ENCODE measurements at places on chromosomes 6 and 20.
A peak's percentile ranks its signal among the peaks of the same experiment; 100 is the strongest.

- no peak for DNase-seq
Observed at GRCh38 chr6:148572676-148573335, 174.0 kb upstream of the UST start.

DNA sequence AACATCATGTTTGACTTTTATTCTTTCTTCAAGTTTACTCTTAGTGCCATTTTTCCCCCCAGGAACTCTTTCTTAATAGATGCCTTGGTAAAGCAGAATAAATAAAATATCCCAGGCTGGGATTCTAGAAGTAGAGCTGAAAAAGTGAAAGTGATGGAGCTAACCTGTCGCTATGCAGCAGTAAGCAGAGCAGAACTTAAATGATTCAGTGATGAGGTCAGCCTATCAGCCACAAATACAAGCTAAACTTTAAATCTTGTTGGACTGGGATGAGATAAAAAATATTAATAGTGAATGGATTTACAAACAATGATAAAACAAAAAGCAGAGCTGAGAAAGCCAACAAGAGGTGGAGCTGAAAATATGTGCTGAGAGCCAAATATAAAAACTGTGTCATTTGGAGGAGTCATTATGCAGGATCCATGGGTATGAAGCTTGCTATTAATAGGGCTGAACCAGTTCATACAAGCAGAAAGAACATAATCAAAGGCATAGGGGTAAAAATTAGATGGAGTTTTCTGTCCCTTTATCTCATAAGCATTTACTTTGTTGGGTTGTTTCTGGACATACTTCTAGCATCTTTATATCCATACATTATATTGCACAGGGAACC, 877.8 kb downstream of the EPHA7 start:
- DNase-seq = no peak

GRCh38 chr6:99590728-99591672, 15.6 kb upstream of the PRDM13 start:
- DNase-seq = no peak

DNA sequence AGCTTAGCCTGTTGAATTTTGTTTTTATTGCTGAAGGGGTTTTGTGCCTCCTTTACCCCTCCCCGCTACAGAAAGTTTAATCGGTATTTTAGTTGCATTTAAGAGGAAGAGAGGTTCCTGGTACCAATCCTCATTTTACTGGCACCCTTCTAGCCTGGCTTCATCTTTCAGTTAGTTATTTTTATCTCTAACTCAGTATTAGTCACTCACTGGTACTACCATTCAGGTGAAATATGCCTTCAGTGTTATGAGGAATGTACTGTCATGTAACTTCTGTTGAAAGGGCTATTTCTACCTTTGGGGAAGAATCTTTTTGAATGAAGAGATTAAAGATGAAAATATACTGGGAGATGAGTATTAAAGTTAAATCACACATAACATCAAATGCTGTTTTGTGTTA, 211.8 kb downstream of the CDKAL1 start:
- peak; percentile 24 for DNase-seq

DNA sequence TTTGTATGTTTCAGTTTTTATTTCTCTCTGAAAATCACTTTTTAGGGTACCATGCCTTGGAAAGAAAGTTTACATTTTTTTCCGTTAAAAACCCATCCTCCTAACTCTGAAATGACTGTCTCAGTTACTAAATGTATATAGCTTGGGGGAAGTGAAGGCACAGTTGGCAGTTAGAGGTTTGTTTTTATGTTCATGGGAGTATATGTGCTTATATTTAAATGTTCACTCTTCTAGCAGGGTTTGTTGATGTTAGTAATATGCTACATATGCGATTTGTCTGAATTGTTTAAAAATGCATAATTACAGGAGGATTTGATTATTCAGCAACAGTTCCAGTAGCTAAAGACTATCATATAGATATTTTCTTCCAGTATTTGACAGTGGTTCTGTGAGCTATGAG, 31.1 kb downstream of the CDKAL1 start:
- no peak for DNase-seq

DNA sequence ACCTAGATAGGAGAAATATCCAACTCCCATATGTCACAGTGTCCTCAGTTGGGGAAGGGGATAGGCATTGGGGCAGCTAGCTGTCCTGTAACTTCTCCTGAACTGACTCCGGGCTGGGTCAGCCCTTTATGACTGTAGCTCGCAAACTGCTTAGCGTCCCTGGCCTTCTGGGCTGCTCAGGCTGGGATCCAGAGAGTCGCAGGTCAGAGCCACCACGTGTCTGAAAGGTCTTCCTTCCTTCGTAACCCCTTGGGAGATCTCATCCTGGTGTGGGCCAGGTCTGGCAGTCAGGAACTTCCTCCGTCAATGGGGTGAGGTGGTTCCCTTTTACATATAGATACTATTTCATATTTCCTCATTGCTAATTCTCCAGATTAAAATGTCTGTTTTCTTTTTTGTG, 28.8 kb upstream of the HINT3 start:
- DNase-seq = no peak

DNA sequence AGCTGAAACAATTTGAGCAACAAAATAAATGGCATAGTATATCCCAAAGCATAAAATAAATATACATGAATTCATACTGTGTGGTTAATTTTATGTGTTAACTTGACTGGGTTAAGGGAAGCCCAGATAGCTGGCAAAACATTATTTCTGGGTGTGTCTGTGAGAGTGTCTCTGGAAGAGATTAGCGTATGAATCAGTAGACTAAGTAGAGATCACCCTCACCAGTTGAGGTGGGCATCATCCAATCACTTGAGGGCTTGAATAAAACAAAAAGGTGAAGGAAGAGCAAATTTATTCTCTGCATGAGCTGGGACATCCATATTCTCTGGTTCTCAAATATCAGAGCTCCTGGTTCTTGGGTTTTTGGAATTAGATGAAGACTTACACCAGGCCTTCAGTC, 17.9 kb downstream of the SLC22A16 start:
- no peak for DNase-seq

DNA sequence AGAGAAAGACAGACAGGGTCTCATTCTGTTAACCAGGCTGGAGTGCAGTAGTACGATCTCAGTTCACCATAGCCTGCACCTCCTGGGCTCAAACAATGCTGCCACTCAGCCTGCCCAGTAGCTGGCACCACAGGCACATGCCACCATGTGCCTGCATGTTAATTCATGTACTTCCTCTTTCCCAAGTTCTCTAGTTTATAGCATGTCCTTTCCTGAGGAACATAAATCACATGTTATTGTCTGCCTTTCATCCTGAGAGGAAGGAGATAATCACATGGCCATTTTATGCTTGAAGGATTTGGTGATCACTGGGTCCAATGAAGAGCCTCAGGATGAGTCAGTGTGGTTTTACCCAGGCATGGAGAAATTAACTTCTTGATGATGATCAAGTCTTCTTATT, 47.9 kb downstream of the COL11A2 start:
- DNase-seq = peak; percentile 58

GRCh38 chr6:6915219-6915618, 192.5 kb upstream of the RREB1 start:
- peak; percentile 22 for DNase-seq

GRCh38 chr6:38794682-38795081, 79.6 kb downstream of the DNAH8 start:
- DNase-seq = no peak

DNA sequence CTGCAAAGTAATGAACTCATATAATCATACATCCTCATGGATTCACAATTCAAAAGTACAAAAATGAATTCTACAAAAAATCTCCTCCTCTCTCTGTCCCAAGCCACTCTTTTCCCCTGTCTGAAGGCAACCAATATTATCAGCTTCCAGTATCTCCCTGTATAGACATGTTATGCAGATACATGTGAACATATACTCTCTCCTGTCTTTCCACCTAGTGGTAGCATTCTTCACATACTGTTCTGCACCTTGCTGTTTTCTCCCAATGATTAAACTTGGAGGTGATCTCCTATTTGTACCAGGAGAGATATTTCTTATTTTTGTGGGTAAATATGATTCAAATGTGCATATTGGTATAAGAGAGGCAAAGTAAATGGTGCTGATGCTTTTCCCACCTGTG, 416.4 kb downstream of the EPM2A start:
- no peak for DNase-seq

DNA sequence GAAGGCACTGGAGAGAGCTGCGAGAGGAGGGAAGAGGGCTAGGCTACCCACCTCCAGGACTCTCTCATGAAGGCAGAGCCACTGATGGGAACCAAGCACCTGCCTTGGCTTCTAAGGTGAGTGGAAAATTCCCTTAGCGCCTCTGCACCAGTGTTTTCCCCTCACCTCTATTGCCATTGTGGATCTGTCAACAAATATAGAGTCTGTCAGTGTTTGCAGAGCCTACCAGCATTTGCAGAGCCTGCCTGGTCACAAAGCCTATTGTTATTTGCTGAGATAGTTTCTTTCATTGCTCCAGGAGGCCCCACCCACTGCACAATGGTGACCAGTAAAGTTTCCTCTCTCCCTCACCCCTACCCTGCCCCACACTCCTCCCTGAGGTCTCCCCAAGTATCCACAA, 141.9 kb downstream of the MRPL14 start:
- no peak for DNase-seq

- no peak for DNase-seq
Observed at GRCh38 chr20:9241721-9242427, 173.0 kb downstream of the PLCB4 start.

GRCh38 chr6:18609715-18610114, 222.6 kb downstream of the RNF144B start:
- DNase-seq = peak; percentile 2

GRCh38 chr20:62214067-62214466, 6.0 kb downstream of the HRH3 start:
- DNase-seq = no peak

DNA sequence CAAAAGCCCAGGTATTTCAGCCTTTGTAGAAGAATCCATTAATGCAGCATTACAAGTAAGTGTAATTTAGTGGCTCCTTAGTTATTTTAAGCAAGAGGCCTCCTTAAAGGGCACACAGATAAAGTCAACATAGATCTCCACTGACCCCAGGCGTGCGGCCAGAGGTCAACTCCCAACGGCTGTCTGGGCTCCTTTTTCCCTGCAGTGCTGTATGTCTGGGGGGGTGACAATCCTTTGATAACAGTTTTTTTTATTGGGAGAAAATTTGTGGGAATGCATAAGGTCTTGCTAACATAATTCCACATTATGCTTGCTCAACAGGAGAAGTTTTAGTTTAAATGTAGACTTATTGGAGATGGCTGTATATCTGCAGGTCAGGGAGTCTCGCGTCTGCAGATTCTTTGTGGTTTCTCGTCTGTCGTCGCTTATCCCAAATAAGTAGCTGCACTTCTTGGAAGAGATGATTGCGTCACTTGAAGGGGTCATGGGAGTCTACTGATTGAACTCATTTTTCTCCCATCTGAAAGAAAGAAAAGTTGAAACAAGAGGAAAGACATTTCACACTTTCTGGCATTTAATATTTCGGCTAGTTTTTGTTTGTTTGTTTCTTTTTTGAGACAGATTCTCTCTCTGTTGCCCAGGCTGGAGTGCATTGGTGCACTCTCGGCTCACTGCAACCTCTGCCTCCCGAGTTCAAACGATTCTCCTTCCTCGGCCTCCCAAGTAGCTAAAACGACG, 151.7 kb upstream of the AKAP12 start:
- no peak for DNase-seq

- DNase-seq = peak; percentile 45
Observed at GRCh38 chr6:12075067-12075563, 63.0 kb downstream of the HIVEP1 start.

DNA sequence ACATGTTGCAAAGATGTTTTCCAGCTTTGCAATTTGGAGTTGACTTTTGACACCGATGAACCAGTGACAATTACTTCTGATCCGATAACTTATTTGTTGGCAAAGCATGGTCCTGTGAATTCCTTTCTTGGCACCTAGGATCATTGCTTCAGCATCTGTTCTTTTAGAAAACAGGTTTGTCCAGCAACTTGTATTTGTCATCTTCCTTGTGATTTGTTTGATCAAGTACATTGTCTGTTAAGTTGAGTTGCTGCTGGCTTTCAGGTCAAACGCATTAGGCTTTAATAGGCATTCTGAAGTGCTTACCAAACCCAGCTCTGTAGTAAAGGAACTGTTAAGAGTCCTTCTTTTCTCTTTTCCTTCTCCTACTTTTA, 192.4 kb upstream of the ZNF217 start:
- peak; percentile 73 for DNase-seq
